ENCODE measurements at places on chromosomes 7 and 10.

DNA sequence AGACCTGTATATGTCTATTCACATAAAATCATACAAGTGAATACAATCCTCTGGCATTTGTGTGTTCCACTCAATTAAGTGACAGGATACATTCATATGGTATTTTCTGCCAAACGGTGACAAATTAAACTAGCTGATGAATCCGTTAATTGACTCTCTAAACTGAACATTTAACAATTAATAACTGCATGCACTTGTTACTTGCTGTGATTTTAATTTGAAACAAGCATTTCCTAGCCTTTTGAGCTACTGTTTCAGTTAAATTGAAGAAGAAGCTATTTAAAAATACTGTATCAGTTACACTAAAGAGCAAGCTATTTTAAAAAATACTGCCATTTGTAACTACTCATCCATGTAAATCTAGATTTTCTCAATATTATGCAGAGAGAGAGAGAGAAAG, 67.4 kb downstream of the HTR7 start:
- DNase-seq, result no peak

GRCh38 chr7:84446991-84447480, 252.4 kb upstream of the SEMA3A start:
- no peak for DNase-seq

- DNase-seq, result no peak
These were observed 174.6 kb downstream of the CCDC71L start for GRCh38 chr7:106486331-106486730.

GRCh38 chr7:37160656-37161055, 288.0 kb downstream of the ELMO1 start:
- DNase-seq, result no peak
